Stimulated activated CD4-positive, alpha-beta T cell treated with anti-CD3 and anti-CD28 coated beads, Interleukin-12 subunit alpha, Interleukin-12 subunit beta, amount 100 ng/mL, for 4 hours (primary cell): ENCODE measurements at places on chromosomes 5 and 9.

DNA sequence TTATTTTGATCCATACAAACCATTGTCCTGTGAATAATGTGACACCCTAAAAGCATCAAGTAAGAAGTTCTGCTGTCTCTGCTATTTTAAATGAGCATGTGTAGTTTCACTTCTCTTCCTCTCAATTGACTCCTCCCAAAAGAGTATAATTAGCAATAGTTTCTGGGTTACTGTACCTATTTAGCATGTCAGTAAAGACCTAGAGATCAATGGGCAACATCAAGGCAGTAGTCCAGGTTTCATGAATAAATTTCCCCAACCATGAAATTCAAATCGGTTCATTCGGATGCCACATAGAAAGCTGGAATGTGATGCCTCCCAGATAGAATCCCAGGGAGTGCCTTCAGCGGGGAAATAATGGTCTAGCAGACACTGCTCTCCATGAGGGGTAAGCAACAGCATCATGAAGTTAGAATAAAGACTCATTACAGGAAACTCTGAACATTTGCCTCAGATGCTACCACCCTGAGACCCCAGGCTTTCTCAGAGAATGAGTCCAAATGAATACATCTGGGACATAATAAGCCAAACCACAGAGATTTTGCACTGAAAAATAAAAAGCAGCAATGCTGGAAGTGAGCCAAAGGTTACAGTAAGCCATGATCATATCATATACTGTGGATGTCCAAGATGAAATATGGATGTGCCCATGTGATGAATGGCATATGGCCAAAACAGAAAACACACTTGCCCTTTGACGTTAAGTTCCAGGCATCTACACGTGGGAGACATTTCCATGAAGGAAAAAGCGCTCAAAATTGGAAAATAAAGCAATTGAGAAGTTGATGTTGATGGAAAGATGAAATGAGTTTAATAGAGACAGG lies 1107.0 kb upstream of the SEMA6A start:
- no peak for DNase-seq

DNA sequence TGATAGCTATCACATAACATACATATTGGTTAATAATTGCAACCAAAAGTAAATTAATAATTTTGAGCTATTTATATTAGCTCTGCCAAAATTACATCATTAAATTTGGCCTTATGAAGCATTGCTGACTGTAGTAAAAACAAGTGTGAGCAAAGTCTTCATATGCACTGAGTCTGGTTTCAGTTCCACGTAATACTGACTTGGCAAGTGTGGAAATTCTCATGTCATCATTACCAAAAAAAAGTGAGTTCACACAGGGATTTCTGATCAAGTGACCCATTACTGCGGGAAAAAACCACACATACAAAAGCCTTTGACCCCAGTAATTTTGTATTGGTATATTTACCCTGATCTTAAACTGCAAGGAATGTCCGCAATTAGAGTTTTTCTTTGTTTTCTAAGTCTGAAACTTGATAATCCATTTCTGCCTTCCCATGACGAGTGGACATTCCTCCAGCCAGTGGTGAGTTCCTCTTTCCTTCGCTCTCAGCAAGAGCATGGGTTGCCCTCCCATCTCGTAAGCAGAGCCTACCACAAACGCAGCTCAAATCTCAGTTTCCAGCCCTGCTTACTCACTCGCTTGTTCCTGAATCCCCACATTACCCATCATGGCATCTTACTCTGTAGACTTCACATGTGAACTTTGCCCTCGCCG lies 220.2 kb upstream of the DMRT1 start:
- no peak for DNase-seq

- DNase-seq: no peak
These were observed 90.4 kb downstream of the SERINC5 start for GRCh38 chr5:80165452-80165851.

DNA sequence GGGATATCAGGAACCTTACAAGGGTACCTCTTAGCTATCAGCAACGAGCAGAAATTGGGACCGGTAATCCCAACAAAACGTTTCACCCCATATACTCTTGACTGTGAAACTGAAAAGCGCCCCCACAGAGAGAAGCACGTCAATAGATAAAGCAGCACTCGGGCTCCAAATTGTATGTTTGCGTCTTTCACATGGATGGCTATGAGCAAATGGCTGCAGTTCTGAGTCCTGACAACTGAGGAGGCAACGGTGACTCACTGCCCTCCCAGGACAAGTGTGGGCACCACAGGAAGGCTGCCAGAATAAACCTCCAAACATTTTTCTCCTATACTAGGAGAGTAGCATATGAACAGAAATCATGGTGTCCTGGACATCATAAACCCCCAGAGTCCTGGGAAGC lies 36.6 kb downstream of the SEMA4D start:
- no peak for DNase-seq

DNA sequence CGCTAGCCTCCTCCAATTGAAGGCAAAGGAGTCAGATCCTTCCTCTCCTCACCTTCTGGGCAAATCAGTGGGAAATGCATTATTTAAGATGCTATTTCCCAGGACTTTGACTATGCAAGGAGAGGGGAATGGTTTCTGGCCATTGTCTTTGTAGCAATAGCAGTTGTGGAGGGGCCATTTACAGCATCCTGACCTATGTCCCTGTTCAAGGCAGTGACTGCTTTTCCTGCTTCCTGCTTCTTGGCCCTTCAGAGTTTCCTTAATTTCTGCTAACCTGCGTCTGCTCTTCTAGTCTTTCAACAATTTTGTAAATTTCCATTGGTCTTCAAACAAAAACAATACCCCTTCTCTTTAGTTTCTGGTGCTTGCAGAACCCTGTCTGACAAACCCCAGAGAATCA lies 72.8 kb upstream of the PPARGC1B start:
- DNase-seq: no peak

- DNase-seq: no peak
These were observed 66.3 kb downstream of the MAT2B start for GRCh38 chr5:163571744-163572143.

- DNase-seq: no peak
These were observed 42.9 kb upstream of the PJA2 start for GRCh38 chr5:109452661-109453060.

DNA sequence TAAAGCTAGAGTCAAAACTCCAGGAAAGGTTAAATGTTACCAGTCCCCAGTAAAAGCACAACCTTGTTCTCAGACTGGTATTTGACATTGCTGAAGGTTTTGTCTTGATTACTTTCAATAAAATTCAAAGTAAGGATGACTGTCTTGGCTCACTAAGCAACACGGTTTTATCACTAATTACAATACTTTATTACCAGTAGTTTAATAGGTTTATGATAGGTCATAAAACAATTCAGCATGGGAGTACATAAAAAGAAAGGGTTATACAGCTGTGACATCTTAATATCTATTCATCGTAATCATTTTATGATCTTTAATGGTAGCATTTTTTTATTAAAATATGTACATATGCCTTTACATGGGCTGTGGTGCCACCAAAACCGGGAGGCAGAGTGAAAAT lies 370.7 kb upstream of the IRX2 start:
- DNase-seq: no peak

DNA sequence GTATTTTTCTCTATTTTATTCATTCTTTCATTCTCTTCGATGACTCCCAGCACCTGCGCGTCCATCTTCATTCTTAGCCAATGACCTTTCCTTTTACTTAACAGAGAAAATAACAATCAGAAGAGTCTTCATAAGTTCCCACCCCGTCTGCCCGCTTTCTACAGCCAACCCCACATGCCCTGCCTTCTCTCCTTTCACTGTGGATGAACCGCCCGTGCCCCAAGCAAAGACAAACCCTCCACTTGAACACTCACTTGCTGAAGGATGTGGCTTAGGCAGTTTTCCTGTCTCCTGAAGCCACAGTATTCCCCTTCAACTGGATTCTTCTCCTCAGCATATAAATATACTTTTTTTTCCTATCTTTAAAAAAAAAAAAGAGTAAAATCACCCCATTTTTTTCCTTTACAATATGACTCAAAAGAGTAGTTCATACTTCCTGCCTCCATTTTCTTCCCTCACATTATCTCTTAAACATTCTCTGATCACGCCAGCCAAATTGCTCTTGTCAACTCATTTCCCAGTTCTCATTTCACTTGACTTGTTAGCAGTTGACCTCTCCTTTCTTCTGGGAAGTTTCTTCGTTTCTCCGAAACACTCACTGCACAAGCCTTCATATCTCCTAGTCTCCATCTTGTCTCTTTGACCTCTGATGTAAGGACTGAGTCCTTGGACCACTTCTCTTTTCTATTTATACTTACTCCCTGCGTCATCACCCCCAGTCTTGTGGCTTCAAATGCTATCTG lies 11.1 kb downstream of the NIPSNAP3B start:
- DNase-seq: no peak

GRCh38 chr5:171426266-171426665 lies 6.8 kb downstream of the FGF18 start:
- no peak for DNase-seq

- no peak for DNase-seq
These were observed 172.9 kb downstream of the DEPDC1B start for GRCh38 chr5:60527072-60527471.

GRCh38 chr5:80919678-80920196 lies 40.4 kb upstream of the RASGRF2 start:
- no peak for DNase-seq

DNA sequence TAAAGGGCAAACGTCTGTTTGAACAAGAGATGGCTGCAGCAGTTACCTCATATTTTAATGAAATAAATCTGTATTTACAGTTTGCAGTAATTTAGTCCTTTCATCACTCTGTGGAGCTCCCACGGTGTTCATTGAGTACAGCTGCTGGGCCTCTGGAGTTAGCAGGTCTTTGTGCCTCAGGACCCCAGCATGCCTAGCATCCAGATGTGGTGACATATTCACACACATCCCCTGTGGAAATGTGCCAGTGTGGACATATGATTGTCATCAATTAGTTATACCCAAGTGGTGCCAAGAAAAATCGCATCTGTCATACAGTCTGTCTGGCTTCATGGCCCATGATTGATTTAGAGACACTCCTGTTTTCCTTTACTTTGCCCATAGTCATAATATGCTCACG lies 77.3 kb downstream of the NNT start:
- DNase-seq: no peak

GRCh38 chr5:132417010-132417439 lies 47.5 kb downstream of the SLC22A5 start:
- DNase-seq: no peak

GRCh38 chr5:139273322-139273571 lies 20.3 kb upstream of the MATR3 start:
- DNase-seq: no peak

GRCh38 chr9:137545123-137545522 lies 5.1 kb downstream of the PNPLA7 start:
- no peak for DNase-seq
